B cell (primary cell): ENCODE measurements at places on chromosomes 7 and 10. TPM values are rescaled to one million over a fixed set of nuclear protein-coding genes. Genes with fewer than 3 reads are reported as not detected.
A peak's percentile ranks its signal among the peaks of the same experiment; 100 is the strongest.

TSPAN15 gene
- total RNA-seq: 0.52 and 0.85 TPM in 2 replicates

- DNase-seq: no peak
Measured at GRCh38 chr7:106618480-106618879, 42.5 kb downstream of the CCDC71L start.

- no peak for DNase-seq
Measured at GRCh38 chr7:20971219-20971618, 184.5 kb upstream of the SP8 start.

AUTS2 gene
- total RNA-seq: 35.0 and 37.4 TPM in 2 replicates

DNA sequence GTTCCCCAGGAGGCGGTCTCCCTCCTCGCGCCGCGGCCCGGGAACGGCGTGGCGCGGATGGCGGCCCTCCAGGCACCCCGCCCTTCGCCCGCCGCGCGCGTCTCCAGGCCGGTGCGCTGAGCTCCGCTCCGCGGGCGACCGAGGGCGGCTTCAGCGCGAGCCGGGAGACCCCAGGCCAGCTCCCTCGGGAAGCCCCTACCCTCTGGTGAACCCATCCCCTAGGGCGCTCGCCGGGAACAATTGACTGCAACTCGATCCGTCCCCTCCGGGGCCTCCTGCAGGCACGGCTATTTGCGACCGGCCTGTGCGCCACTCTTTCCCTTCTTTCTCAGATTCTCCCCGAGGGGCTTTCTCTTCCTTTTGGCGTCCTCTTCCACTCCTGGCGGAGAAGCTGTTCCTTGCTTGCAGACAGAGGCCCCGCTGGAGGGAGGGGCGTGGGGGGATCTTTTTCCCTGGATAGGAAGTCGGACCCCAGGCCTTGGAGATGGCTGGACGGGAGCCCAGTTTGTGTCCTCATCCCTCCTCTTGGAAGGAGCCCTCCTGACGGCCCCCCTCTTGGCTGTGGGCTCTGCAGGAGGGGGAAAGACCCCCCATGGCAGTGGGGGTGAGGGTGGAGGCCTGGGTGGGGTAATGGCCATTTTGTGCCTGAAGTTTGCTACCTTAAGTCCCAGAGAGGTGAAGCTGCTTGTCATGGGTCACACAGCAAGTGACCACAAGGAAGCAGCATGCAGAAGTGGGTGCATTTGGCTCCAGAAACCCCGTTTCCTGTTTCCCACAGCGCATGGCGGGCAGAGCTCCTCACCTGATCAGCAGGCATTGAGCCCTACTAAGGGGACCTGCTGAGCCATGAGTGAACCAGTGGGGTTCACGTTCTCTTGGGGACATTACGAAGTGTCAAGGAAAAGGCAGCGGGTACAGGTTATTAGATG is 171.2 kb upstream of the TNRC18 start:
- peak; percentile 49 for DNase-seq

MTURN gene
- total RNA-seq: 13.9 and 16.5 TPM in 2 replicates

DNA sequence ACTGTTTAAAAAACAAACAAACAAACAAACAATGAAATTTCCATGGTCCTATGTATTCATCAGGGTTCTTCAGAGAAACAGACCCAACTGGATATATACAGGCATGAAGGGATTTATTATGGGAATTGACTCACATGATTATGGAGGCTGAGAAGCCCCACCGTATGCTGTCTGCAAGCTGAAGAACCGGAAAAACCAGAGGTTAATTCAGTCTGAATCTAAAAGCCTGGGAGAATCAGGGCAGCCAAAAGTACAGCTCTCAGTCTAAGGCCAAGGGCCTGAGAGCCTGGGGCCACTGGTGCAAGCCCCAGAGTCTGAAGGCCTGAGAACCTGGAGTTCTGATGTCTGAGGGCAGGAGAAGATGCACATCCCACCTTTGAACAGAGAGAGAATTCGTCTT is 163.5 kb downstream of the MDFIC start:
- DNase-seq: no peak

- no peak for DNase-seq
Measured at GRCh38 chr10:101848894-101849351, 5.3 kb upstream of the KCNIP2 start.

DNA sequence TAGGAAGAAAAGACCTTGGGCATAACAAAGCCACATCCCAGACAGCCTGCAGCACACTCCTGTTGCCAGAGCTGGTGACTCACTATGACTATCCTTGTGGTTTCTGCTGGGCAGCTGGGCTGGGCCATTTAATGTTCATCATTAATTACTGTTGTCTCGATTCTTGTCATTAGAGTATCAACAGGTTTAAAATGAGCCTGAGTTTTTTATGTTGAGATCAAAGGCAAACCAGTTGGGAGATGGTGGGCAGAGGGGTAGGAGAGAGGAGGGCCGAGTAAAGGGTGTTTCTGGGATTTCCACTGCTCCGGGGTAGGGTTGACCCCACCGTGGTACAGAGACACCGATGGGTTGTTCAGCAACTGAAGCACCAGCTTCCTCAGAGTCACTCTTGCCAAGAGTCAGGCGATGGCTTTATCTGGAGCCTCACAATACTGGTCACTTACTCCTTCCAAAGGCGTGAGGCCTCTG is 128.7 kb upstream of the LYZL1 start:
- no peak for DNase-seq

CLRN3 gene
- not detected in 2 replicates for total RNA-seq

DNA sequence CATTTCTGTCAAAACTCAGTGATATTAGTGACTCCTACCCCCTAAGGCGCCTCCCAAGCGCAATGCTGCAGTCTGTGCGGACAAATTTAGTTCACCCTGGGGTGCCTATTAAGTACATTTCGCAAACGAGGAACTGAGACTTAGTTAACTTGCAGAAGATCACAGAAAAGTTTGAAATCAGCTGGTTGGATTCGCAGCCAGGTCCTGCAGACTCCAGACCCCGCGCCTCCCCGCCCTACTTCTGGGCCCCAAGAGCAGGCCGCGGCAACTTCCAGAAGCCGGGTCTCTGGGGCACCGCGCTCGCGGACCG is 588 bp downstream of the CYREN start:
- DNase-seq: peak; percentile 80

KCNK18 gene
- not detected in 2 replicates for total RNA-seq

EPC1 gene
- 106 and 120 TPM in 2 replicates for total RNA-seq

DNA sequence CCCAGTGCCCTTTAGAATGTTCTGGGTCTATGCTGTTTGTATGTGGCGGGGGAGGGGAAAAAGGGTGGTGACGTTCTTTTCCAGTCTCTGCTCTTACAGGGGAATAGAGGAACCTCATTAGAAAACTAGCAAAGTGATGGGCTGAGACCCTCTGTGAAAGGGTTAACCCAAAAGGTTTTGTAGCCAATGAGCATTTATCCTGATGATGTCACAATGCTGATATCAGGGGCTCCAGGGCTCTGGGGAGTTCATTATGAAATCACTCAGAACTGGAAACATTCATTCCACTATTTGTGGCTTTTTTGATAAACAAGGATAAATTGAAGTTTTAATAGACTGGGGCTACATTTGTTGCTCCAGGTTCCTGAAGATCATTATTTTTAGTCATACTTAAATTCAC is 71.7 kb downstream of the ARID5B start:
- DNase-seq: no peak

SP8 gene
- total RNA-seq: not detected in 2 replicates

TFEC gene
- total RNA-seq: 33.1 and 36.3 TPM in 2 replicates

- no peak for DNase-seq
Measured at GRCh38 chr10:72240371-72240770, 24.3 kb upstream of the ASCC1 start.

DNA sequence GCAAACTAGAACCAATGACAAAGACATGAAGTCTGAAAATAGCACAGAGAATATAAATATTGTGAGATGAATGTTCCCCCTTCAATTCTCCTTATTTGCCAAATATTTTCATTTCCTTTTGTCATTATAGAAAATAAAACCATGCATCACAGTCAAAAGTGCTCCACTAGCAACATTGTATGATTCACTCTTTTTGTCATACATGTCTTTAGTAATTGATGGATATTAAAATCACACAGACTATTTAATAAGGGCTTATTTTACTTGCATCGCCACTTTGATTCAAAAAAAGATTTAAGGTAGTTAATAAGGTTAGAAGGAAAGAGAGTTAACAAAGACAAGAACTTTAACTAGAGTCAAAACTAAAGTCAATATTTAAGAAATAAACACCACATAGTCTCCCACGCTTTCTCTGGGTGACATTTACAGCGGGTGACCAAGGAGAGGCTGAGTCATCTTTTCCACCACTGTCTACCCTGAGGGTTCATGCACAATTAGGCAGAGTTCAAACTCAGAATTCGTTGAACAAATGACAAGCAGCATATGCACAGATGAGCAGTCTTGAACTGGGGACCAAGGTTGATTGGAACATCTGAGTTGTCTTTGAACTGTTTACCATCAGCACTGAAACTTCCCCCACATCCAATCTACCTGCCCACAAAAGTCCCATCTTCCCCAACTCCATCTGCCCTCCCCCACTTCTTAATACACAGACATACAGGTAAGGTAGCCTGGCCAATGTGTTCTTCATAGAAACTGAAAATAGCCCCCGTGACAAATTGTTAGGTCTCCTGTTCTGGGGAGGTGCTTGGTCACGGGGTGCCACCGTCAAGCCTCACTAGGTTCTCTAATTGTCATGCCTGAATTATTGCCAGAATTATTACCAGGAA is 42.5 kb downstream of the C7orf25 start:
- no peak for DNase-seq

DNA sequence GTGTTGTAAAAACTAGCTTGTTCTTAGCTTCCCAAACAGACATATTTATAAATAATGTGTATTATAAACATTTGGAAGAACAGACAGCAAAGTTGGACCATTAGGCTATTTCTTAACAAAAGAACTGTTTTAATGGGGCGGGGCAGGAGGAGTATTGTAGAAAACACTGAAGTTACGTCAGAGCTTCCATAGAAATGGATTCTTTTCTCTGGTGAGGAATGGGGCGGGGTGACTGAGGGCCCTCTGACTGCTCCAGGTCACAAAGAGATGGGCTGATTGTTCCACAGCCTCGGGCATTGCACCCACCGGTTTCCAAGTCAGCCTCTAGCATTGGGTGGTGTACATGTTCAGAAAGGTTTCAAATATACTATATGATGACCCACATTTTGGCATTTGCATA is 36.8 kb upstream of the ADAM12 start:
- DNase-seq: no peak

- DNase-seq: no peak
Measured at GRCh38 chr7:151406886-151407583, 2.8 kb downstream of the WDR86 start.

- DNase-seq: no peak
Measured at GRCh38 chr10:79383974-79384606, 36.8 kb downstream of the PPIF start.

- no peak for DNase-seq
Measured at GRCh38 chr10:76082956-76083355, 651.5 kb downstream of the LRMDA start.

- no peak for DNase-seq
Measured at GRCh38 chr7:116741625-116742316, 69.8 kb downstream of the MET start.

WDR86 gene
- 1.4 and 1.7 TPM in 2 replicates for total RNA-seq

DNA sequence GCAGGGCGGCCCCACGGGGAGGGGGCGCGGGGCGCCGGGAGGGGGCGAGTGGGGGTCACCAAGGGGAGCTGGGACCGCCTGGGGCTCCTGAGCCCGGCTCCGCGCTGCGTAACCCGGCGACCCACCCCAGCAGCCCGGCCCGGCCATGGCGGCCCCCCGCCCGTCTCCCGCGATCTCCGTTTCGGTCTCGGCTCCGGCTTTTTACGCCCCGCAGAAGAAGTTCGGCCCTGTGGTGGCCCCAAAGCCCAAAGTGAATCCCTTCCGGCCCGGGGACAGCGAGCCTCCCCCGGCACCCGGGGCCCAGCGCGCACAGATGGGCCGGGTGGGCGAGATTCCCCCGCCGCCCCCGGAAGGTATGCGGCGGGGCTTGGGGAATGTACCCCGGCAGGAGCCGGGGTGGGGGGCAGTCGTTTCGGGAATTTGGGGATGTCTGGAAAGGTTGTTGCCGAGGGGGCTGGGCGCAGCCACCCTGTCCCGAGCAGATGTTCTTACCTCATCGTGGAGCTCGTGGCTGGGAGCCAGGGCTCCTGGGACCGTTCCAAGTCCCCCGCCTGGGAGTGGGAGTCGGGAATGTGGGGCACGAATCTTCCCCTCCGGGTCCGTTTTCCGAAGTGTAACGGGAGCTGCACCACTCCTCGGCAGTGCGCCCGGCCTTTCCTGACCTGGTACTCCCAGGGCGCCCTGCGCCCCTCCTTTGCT is 431 bp downstream of the ZYX start:
- peak; percentile 48 for DNase-seq

- no peak for DNase-seq
Measured at GRCh38 chr7:30852308-30852684, 59.4 kb upstream of the AQP1 start.

- DNase-seq: no peak
Measured at GRCh38 chr10:91683975-91684374, 51.1 kb upstream of the PPP1R3C start.

DNA sequence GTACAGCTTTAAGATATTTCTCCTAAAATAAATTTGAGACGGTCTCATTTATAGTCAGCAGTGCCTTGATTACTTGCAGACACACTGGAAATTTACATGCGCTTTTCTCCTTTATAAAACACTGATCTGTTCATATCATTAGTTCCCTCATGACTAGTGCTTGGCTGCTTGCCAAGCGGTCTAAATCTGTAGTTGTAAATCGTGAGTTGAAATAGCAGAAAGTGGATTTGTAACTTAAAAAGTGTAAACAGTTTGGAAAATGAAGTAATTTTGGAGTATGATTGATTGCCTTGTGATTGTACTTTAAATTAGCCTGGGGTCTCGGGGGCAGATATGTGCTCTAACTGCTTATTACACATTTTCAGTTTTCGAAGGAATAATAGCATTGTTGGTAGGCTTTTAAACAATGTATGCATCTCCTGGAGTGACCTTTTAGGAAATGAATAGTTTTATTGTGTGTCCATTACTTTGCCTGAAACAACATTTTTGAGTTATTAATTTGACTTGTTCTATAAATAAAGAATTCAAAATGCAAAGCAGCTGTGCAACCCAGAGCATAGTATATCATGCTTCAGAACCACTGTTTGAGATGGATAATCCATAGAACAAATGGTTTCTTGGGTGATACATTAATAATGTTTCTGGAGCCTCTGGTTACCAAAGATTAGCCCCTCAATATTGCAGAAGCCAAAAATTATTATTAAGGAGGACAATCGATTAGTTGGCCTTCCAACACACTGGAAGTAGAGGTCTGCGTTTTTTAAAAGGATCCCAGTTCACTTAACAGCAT is 73.3 kb downstream of the ARID5B start:
- peak; percentile 47 for DNase-seq

- no peak for DNase-seq
Measured at GRCh38 chr7:6161463-6162330, 110.7 kb downstream of the CYTH3 start.

DNA sequence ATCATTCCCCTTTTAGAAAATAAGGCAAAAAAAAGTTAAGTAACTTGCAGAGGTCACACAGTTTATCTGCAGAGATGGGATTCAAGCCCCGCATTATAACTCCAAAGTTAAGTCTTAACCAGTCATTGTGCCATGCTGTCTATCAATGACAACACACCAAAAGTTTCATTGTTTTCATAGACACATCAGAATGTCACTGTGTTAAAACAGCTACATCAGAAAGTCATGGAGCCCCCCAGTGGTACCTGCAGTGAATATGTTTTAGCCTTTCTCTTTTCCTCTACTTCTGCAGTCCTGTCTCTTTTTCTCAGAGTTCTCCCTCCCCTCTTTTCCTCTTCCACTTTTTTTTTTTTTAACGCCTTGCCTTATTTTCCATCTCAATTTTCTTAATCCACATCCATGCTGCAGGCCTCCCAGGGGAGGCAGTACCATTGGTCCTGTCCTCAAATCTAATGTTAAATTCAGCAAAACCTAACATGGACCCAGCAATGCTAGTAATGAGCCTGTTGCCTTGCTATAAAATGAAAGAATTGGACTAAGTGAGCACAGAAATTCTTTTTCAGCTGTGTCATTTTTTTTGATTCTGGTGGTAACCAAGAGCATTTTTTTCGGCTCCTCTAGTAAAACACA is 3.8 kb upstream of the NRCAM start:
- DNase-seq: peak; percentile 49
